ENCODE measurements at places on chromosomes 7 and 10.

DNA sequence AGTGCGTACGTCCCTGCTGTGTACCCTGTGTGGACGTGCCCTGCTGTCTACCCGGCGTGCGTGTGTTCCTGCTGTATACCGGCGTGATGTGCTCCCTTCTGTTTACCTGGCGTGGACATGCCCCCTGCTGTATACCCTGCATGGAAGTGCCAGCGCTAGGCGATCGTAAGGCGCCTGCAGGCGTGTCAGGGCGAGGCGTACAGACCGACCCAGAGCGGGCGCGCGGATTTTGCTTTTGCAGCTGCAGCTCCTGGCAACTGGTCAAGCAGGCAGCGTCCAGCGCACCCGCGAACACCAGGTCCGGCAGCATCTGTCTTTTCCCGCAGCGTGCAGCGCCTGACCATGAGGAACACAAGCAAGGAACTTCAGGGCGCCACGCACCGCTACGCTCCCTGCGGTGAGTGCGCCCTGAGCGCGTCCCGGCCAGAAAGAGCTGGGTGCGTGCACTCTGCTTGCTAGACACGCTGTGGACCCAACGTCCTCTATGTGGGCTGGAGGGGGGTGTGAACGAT lies 680 bp downstream of the C7orf57 start:
- DNase-seq, result no peak

DNA sequence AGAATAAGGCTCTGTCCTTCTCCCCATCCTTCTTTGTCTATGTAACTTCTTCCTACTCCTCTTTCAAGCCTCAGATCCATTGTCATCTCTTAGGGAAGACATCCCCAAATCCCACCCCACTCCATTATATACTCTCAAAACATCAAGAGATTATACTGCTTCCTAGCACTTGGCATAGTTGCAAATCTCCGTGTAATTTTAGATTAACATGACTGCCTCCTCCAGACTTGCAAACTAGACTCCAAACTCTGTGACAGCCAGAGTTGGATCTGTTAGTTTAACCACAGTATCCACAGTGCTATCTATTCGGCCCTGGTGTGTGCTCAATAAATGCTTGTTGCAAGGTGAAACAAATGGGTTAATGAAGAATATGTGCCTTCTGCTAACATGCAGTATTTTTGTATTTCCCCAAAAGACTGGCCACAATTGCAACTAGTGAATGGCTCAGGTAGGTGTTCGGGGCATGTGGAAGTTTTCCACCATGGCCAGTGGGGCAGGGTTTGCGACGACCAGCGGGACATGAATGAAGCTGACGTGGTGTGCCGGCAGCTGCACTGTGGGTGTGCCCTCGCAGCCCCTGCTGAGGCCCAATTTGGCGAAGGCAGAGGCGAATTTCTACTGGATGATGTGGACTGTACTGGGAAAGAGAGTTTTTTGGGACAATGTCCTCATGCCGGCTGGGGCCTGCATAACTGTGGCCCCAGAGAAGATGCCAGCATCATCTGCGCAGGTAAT lies 34.5 kb upstream of the C10orf120 start:
- DNase-seq, result no peak

- no peak for DNase-seq
These were observed 143.8 kb downstream of the ZNF248 start for GRCh38 chr10:37713642-37714041.

DNA sequence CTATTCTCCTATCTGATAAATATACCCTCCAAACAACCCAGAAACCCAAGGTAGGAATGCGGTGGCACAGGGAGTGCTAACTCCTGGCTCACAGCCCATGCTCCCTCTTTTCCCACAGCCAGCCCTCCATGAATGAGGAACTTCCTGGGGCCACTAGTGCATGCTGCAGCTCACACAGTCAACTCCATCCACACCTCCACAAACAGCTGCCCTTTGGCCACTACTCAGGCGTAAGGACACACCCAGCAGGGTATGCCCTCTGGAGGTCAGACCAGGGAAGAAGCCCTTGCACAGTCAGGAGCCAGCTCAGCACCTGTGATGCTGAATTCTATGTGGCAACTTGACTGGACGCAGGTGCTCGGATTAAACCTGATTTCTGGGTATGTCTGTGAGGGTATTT lies 85.2 kb upstream of the PIK3CG start:
- no peak for DNase-seq

- no peak for DNase-seq
These were observed 776.4 kb downstream of the GATA3 start for GRCh38 chr10:8830876-8831275.

DNA sequence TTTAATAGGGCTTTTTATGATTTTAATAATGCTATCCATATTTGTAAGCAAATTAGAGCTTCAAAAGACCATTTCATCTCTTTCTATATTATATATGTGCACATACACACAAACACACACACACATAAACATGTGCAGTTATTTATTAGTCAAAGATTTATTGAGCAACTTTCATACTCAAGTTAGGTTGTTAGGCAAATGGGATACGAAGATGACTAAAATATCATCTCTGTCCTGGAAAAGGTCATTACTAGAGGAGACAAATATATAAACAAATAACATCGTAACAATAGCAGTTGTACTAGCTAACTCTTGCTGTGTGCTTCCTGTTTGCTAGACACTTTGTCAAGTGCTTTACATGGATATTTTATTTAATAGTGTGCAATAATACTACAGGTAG lies 307.9 kb downstream of the SNX13 start:
- DNase-seq, result no peak

DNA sequence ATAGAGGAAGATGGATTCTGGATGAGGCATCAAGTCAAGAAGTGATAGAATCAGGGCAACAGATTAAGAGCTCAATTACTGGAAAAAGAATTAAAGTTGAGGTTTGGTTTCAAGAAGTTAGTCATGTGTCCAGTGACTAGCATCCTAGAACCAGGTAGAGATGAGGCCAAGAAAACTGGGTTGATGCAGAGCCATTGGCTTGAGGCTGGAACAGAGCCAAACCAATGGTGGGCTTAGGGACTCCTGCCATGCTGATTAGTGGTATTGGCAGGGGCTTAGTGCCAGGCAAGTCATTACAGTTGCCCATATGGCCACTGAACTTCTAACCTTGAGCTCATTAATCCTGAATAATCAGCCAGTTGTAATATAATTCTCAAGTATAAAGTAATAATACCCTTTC lies 18.5 kb downstream of the ZNF277 start:
- DNase-seq, result no peak

DNA sequence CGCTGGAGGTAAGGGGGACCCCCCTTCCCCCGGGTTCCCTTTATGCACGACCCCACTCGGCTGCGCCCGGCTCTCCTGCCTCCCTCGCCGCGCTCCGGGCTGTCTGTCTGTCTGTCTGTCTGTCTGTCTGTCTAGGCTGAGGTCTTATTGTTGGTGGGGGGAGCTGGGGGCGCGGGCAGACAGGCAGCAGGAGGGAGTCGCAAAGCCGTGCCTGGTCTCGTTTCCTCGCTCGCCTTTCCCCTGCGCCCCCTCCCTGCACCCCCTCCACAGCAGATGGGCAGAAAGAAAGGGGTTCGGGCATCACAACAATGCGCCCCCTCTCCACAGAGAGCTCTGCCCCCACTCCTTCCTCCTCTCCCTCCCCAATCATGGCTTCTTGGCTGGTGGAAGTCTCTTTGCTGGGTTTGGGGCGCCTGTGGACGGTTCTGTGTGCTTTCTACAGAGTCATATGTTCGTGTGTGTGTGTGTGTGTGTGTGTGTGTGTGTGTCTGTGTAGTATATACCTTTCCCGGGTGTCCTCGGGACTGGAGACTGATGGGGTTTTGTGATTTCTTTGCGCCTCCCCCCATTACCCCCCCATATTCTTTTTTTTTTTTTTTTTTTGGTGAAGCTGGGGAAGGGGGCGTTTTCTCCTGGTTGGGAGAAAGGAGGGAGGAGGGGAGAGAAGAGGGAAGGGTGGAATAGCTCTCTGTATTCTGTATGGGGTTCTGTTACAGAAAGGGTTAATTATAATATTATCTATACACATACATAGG lies 1.9 kb downstream of the AUTS2 start:
- DNase-seq, result no peak

DNA sequence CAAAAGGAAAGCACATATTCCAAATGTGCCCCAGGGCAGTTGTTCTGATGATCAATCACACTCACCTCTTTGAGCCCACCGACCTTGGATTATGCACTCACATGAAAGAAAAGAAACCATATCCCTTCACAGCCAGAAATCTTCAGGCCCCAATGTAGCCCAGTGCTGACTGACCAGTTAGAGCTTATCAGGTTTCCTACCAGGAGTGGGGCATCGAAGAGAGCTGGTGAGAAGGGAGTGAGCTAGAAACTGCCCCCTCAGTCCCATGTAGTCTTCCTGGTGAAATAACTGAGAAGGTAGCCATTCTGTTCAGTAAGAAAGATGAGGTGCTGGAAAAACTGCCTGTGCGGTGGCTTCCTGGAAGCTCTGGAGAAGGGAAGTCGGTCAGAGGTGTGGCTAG lies 32.2 kb downstream of the NRCAM start:
- no peak for DNase-seq

- no peak for DNase-seq
These were observed 86.8 kb upstream of the CHST15 start for GRCh38 chr10:124180044-124180745.

DNA sequence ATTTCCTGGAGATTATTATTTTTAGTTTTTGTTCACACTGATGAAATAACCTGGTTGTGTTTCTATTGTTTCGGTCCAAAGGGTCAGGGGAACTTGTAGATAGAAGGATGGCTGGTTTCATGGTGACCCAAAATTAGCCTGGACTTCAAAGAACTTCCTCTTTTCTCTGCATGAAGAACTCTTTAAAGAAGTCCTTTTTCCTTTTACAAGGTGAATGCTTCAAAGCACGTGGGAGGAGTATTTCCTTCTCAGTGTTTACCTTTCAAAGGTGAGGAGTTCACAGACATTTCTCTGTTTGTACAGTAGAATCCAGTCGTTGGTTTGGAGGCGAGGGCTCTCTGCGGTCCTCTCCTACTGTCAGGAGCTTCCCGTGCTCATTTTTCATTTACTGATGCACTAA lies 561.7 kb downstream of the GATA3 start:
- no peak for DNase-seq

- no peak for DNase-seq
These were observed 282.1 kb downstream of the KCND2 start for GRCh38 chr7:120554960-120555571.
